ENCODE measurements at places on chromosomes 16 and 17.

DNA sequence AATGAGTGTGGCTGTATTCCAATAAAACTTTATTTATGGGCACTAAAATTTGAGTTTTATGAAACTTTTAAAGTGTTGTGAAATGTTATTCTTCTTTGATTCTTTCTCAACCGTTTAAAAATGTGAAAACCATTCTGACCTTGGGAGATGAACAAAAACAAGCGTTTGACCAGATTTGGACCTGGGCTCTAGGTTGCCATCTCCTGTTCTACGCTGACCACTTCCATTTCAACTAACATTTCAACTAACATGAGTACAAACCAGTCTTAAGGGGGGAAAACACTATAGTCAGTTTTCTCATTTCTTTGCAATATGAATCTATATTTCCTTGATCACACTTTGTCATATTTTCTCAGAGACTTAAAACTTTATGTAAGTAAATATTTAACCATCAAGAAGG, 118.4 kb upstream of the IRX5 start:
- no peak for DNase-seq

DNA sequence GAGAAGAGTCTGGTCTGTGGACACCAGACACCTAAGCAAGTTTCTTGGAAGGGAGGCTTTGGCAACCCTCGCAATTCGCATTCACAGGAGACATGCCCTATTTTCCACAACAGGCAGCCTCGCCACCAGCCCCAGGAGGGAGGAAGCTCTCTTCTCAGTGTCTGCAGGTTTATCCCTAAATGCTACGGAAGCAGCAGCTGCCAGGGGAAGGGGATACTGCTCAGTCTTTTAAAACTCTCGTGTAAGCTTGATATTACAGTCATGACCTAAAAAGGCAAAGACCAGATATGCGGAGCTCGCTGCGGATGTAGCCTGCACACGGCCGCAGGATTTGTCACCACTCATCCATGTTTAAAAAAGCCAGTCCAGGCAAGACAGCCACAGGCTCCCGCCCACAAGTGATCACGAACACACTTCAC, 159.2 kb upstream of the RPH3AL start:
- peak; percentile 64 for DNase-seq

- no peak for DNase-seq
Observed at GRCh38 chr17:63438092-63439051, 7.7 kb downstream of the CYB561 start.

DNA sequence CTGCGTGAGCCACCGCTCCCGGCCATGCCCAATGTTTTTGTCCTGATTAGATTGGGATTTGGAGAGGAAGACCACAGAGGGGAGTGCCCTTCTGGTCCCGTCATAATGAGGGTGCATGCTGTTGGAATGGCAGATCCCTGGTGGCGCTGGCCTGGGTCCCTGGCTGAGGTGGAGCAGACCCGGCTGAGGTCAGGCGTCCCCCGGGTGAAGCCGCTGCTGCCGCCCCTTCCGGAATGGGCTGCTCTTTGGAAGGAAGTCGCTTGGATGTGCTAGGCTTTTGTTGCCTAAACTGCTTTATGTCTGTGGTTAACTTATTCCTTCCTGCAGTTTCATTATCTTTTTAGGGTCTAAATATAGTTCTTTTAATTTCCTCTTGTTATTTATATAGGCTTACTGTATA, 120.3 kb upstream of the CHMP6 start:
- DNase-seq = peak; percentile 8

GRCh38 chr17:46002311-46002972, 3.4 kb downstream of the STH start:
- peak; percentile 62 for DNase-seq

DNA sequence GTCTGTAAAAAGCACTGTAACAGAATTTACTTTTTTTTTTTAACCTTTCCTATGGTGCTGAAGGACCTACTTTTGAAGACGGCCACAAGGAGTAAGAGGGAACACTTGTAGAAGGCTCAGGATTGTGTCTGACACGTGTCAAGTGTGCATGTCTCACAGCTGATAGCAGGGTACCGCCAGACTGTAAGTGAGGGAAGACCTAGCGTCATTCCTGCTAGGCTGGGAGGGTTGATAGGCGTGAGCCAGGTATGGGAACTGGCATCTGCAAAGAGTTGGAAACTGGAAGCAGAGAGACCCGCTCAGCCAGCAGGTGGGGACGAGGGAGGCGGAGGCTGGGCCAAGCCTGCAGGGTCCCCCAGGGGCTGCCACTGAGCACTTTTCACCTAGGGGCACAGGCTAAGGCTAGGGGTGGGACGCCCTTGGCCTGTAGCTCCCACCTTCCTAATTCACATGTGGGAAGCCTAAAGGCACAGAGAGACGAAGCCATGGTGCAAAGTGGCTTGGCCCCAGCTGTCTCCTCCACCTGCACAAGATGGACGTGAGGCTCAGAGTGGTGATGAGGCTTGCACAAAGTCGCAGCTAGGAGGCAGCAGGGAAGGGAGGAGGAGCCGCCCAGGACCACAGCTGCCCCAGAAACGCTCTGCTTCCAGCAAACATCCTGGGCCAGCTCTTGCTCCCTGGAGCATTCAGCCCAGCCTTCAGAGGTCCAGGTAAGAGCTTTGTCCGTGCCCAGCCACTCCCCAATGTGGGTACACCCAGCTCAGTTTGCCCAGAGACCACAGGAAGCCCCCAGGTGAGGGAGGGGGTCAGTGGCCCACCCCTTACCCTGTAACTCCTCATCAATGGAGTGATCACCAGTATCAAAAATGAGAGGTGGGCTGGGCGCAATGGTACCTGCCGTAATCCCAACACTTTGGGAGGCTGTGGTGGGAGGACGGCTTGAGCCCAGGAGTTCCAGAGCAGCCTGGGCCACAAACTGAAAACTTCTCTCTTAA, 18.9 kb downstream of the VASN start:
- DNase-seq = no peak

DNA sequence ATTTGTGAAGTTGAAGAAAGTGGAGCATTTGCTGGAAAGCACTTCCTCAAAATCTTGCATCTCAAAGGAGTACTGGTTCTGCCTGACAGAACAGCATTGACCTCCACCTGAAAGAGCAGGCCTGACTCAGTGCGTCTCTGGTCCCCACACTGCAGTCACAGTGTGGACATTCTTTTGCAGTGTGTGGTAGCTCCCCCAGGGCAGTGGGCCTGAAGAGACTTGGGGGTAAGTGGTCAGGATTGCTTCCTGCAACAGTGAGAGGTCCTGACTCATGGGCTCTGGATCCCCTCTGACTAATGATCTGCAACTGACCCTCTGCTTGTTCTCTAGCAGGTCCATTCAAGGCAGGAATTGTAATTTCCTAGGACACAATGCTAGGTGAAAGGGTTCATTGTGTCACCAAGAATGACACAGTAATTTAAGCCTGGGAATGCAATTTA, 204.9 kb upstream of the KCNJ16 start:
- peak; percentile 15 for DNase-seq

- no peak for DNase-seq
Observed at GRCh38 chr17:39757931-39758873, 20.5 kb downstream of the GRB7 start.

DNA sequence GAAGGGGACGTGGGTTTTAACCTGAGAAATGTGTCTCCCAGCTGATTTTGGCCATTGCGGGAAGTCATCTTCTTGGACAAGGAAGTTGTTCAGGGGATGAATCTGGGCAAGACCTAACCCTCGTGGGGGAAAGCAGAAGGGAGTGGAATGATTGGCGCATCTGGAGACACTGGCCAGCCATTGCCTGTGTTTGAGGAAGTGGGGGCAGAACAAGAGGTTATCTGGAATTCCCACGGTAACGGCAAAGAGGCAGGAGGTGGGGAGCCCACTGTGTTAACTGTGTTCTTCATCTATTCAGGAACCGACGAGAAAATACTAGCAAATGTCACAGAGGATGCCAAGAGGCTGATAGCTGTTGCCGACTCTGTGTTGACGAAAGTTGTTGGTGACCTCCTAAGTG, 66.9 kb downstream of the RNF213 start:
- DNase-seq = no peak

DNA sequence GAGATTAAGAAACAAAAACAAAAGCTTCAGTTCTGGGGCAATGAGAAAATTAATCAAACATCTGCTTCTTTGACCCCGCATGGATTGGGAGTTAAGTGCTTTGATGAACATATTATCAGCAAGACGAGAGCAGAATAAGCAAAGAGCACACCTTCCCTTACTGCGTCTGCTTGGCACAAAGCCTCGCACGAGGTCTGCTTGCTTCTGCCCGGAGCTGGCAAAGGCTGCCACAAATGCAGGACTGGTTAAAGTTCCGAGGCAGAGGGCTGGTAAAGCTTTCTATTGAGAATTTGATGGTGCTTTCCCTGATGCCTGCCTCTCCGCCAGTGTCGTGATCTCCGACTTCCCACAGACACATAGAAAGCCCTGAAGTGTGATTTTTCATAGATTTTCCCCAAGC, 17.0 kb downstream of the VAT1L start:
- no peak for DNase-seq

GRCh38 chr17:64028874-64029464, 8.5 kb upstream of the ICAM2 start:
- peak; percentile 72 for DNase-seq

GRCh38 chr17:75927286-75927922, 13.4 kb downstream of the FBF1 start:
- peak; percentile 45 for DNase-seq

DNA sequence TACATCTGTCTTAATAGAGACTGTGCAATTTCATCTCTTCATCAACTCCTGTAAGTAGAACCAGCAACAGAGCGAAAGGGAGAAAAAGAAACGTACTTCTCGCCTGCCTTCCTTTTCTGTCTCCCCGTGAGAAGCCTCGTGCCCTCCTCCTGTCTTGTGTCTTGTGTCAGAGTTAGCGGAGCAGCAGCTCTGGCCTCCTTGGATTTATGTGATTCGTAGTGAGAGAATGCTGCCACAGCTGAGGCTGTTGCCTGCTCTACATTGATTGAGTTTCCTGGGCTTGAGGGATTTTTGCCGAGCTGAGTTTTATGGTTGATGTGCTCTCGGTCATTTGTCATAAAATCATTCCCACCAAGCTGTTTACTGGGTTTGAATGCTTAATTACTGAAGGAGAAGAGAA, 579.1 kb upstream of the RBFOX1 start:
- DNase-seq = no peak

DNA sequence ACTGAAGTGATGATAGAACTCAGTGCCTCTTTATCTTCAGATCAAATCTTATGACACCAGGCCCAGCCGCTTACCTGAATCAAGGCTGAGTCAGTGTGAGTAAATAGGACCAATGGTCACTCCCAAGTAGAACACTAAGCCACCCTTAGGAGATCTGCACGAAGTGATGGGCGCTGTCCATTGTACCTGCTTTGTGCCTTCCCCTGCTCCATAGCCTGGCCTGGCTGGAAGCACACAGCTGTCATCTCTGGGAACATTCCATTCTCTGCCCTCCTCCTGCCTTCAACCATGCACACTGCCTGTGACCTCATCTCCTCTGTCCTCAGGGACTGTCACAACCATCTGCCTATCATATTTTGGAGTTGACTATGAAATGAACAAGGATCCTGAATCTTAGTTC, 279.5 kb upstream of the ASIC2 start:
- no peak for DNase-seq

GRCh38 chr17:50887705-50888245, 21.6 kb upstream of the TOB1 start:
- no peak for DNase-seq

GRCh38 chr17:81652906-81653771, 3.2 kb downstream of the PDE6G start:
- DNase-seq = no peak

- DNase-seq = no peak
Observed at GRCh38 chr17:4490109-4490591, 8.5 kb upstream of the SPNS2 start.

- no peak for DNase-seq
Observed at GRCh38 chr16:2966043-2966807, 2.1 kb downstream of the KREMEN2 start.

Measured in fibroblast of villous mesenchyme (primary cell).